Activated CD4-positive, alpha-beta T cell treated with anti-CD3 and anti-CD28 coated beads for 48 hours (primary cell): ENCODE measurements at places on chromosomes 6 and 20.
A peak's percentile ranks its signal among the peaks of the same experiment; 100 is the strongest.

GRCh38 chr6:34157236-34157830 is 11.4 kb upstream of the GRM4 start:
- DNase-seq: no peak

DNA sequence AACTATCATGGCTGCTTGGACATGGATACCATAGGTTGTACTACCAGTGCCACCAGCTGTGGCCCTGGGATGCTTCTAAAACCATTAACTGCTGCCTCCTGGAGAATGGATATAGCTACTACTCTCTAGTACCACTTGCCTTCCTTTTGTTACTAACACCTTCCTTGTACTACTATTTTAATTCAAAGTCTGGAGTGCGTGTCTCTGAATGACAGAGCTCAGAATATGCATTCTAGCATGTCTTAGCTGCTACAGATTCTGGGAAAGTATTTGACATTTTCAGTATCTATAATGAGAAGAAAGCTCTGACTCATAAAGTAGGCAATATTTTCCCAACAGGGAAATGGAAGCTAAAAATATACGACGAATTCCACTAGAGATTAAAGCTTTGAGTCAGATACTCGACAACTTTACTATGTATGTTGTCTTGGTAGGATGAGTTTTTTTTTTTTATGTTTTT is 112.3 kb downstream of the PFDN4 start:
- DNase-seq: peak; percentile 12

- DNase-seq: no peak
These were observed 524.1 kb upstream of the NRSN1 start for GRCh38 chr6:23601811-23602345.

GRCh38 chr20:36855241-36855657 is 20.7 kb upstream of the TLDC2 start:
- DNase-seq: no peak

DNA sequence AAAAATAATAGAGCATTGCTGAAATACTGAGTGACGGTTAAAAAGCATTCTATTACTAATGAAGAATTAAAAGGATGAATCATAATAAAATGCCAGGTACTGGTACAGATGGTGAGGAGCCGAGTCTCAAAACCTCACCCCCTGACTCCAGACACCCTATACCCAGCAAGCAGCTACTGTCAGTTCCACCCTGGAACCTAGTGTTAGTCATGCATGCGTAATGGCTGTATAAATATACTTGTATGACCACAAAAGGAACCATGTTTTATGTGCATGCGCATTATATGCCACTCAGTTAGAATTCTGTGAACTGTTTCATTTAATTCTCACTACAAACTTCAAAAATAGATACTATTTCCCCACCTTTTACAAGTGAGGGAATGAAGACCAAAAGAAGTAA is 568.7 kb upstream of the RNF217 start:
- no peak for DNase-seq

DNA sequence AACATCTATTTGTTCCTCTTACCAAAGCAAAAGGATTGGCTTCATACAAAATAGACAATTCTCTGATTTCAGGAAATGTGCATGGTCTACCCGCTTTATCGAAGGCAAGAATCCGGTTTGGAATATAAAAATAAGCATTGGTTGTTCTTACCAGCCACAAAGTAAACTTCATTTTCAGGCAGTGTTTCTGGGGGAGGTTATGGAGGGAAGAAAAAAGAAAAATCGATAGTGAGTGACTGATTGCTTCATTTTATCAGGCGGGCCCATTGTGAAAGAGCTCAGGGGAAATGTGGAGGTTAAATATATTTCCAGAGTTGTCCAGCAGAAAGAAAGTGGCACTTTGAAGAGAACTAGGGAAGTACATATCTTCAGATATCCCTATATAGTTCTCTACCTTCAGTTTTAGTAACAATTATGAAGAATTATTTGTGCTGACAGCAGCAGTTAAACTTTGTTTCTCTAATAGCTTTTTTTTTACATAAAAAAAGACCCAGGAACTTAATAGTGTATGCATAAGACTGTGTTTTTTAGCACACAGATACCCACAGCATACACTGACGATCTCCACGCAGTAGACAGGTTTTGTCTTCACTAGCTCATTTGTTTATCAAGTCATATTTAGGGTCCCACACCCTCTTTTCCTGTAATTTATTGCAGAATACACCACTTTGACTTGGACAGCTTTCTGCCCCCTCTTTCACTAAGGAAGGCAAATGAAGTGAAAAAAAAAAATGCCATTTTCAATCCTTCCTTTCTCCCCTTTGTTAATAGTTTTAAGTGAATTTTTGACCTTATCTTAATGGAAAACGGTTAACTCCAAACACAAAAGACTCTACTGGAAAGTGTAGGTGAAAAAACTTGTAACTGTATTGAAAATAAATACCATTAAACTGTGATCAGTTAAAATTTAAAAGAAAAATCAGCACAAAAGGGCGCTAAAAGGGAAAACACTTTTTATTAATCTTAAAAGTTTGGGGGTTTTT is 2.9 kb downstream of the POU3F2 start:
- no peak for DNase-seq

- DNase-seq: peak; percentile 68
These were observed 23.8 kb downstream of the PRSS35 start for GRCh38 chr6:83536034-83536646.

- no peak for DNase-seq
These were observed 98.1 kb downstream of the MAP3K7 start for GRCh38 chr6:90488816-90489215.

GRCh38 chr6:6892744-6893583 is 214.8 kb upstream of the RREB1 start:
- DNase-seq: no peak

DNA sequence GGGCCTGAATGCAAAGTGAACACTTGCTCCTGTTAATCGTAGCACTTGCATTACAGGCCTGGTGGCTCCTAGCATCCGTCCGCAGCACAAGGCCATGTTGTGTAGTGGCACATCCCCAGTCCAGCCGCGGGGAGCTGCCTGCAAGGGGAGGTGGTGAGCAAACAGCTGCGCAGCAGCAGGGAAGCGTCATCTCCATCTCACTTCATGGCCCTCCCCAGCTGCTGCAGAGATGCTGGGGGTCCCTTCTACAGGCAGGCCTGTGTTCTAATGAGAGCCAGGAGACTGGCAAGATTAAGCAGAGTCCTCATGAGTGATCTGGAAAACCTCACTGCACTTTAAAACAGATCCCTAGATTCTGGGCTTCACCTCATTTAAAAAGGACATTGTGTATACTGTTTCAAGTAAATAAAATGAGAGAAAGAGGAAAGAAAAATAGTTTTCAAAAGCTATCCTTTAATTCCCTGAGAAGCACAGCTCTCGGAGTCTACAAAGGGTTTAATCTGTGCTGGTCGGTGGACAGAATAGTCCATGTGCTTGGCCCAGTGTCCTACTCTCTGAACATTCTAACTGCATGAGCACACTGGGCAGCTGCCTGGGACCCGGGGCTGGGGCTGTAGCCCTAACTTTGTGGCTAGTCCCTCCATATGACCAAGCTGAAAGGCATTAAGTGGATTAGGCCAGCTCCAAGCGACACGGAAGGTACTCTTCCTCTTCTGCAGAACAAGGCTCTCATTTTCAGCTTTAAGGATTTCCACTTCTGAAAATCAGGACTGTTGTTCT is 125.8 kb downstream of the LY86 start:
- no peak for DNase-seq

DNA sequence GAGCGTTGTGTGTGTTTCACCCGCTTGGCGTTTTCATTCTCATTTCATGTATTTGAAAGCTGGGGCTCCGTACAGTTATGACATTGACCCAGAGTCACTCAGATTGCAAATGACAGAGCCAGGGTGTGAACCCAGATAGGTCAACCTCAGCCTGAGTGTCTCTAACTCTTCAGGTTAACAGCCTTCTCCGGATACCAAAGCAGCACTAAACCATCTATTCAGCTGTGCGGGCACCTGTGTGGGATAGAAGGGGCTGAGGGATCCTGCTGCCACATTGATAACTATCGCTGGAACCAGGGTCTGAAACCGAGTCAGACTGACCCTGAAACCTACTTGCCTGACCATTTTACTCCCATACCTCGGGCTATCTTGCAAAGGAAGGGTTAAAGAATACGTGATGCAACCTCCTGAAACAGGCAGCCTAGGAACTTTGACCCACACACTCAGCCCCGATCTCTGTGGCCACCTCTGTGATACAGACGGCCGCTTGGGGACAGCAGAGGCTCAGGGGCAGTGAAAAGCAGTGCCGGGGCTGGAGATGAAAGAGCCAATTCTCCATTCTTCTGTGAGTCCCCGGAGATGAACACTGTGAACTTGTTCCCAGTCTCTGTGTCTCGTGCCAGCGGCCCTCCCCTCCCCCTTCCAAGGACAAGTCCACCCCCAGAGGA is 233.5 kb upstream of the QKI start:
- peak; percentile 6 for DNase-seq

GRCh38 chr20:53157443-53158408 is 185.6 kb downstream of the TSHZ2 start:
- DNase-seq: peak; percentile 53

- DNase-seq: no peak
These were observed 47.8 kb upstream of the TAGAP start for GRCh38 chr6:159092631-159093030.

DNA sequence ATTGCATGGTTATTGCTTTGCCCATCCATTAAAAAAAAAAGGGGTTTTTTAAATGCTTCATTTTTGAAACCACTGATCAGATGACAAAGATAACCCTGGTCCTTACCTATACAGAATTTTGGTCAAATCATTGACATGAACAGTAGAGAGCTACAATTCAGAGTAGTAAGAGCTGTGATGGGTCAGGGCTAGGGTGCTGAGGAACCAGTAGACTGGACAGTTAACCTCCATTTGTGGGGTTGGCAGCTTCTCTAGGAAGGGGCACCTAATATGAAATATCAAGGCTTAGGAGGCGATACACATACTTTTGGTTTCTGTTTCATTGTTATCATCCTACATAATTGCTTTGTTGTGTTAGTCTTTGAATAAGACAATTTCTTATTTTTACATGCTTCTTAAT is 55.1 kb downstream of the ORC3 start:
- DNase-seq: no peak

GRCh38 chr20:61556673-61557072 is 304.6 kb downstream of the CDH4 start:
- no peak for DNase-seq

DNA sequence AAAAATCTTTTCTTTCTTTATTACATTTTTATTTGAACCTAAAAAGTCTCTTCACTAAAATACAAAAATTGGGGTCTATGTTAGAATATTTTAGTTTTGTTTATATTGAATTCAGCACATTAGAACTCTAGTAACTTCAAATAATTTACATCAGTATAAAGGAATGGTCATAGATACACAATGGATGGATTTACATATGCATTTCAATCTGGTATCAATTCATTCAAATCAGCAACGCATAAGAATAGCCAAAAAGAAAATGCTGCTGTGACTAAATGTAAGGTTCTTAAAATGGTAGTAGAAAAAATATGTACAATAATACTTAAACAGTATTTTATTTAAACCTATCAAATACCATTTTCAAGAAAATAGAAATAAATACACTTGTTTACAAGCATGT is 47.6 kb upstream of the MANEA start:
- DNase-seq: no peak
